ENCODE measurements at places on chromosomes 12 and 14.

GRCh38 chr14:52380294-52380693 lies 66.2 kb downstream of the PTGER2 start:
- DNase-seq, result no peak

DNA sequence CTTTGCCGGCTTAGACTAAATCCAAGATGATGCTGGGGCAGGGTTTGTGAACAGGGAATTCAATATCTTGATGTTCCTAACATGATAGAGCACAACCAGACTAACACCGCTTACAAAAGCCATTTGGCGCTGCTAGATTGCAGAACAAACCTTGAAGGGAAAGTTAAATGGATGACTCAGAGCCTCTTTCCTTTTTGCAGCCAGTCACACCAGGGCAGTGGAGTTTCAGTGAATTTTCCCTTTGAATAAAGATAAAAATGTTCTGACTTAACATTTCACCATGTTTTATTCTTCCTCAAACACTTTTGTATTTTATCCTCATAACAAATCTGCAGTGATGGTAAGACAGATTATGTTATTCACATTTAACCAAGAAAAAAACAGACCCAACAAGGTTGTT lies 47.3 kb downstream of the PDE6H start:
- DNase-seq, result no peak

GRCh38 chr14:59585891-59586554 lies 9.4 kb upstream of the CCDC175 start:
- no peak for DNase-seq

GRCh38 chr12:132264086-132265010 lies 65.0 kb downstream of the GALNT9 start:
- no peak for DNase-seq

- DNase-seq, result no peak
Observed at GRCh38 chr12:24049728-24050127, 100.3 kb upstream of the SOX5 start.

DNA sequence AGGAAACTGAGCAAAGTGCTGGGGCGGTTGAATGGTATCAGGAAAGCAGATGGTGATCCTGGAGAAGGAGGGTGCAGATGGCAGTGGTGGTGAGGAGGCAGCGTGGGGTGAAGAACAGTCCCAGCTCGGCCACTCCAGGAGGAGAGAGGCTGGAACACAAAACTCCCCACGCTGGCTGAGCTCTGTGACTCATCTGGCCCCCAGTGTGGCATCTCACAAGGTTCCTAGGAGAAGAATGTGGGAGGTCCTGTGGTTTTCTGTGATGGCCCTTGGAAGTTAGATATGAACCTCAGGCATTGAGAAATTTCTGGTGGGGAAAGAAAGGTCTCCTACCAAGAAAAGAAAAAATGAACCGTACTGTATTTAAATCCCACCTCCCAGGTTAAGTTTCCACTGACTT lies 8.0 kb upstream of the NRXN3 start:
- DNase-seq, result no peak

DNA sequence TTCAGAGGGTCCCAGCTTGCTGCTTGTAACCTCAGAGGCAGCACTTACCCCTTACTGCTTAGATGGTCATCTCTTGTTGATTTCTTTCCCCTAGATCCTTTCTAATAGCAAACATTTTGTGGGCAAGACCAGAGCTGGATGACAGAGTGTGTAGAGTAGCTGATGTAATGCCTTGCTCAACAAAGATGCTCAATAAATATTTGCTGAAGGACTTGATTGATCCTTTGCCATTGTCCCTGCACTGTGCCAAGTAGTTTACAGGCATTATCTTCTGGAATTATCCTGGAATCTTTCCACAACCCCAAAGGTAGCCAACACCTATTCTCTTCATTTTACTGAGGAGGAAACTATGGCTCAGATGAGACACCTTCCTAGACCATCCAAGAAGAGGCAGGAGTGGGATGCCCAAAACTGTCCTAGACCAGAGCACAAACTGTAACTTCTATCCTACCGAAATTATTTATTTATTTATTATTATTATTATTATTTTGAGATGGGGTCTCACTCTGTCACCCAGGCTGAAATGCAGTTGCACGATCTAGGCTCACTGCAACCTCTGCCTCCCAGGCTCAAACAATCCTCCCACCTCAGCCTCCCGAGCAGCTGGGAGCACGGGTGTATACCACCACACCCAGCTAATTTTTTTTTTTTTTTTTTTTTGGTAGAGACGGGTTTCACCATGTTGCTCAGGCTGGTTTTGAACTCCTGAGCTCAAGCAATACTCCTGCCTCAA lies 1.4 kb downstream of the MMAB start:
- no peak for DNase-seq

- DNase-seq, result no peak
Observed at GRCh38 chr12:103833095-103833775, 7.8 kb downstream of the NT5DC3 start.

GRCh38 chr14:64467566-64467965 lies 2.3 kb downstream of the AKAP5 start:
- DNase-seq, result no peak

DNA sequence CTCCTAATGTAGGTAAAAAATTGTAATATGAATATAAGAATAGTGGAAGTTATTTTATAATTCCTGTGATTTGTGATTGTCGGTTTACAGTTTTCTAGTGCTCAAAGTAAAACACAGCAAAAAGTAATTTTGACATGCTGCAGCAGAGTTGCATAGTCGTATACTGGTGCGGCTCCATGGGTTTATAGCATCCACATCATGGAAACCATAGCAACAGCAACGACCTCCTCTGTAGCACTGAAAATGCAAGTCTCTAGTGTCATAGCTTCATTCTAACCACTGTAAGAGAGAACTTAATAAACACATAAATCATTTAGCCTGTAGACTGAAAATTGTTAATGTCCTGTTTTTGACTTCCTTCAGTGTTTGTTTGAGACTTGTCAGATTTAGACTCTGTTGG lies 574.3 kb downstream of the KCNH5 start:
- DNase-seq, result no peak

DNA sequence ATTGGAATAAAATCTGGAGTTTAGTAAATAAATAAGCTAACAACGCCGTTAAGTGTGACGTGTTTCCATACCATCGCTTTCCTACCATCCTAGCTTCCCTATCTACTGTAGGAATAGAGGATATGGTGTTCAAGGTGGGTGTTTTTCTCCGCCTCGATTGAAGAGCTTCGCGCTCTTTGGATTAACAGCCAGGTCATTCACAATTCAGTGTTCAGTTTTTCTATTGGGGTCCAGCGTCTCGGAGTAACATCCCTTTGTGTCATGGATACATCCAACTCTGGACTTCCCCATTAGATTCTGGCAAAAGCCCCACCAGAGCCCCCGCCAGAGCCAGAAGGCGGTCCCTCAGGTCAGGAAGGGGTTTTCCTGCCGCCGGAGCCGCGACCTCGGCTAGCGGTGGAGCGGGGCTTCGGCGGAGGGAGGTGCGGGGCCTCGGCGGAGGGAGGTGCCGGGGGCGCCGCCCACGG lies 1.2 kb upstream of the SRGAP1 start:
- no peak for DNase-seq

- no peak for DNase-seq
Observed at GRCh38 chr12:11727133-11727664, 77.7 kb downstream of the ETV6 start.

GRCh38 chr14:72617391-72618031 lies 276.4 kb downstream of the DPF3 start:
- peak; percentile 19 for DNase-seq

GRCh38 chr12:26643532-26644315 lies 189.3 kb downstream of the ITPR2 start:
- peak; percentile 67 for DNase-seq

DNA sequence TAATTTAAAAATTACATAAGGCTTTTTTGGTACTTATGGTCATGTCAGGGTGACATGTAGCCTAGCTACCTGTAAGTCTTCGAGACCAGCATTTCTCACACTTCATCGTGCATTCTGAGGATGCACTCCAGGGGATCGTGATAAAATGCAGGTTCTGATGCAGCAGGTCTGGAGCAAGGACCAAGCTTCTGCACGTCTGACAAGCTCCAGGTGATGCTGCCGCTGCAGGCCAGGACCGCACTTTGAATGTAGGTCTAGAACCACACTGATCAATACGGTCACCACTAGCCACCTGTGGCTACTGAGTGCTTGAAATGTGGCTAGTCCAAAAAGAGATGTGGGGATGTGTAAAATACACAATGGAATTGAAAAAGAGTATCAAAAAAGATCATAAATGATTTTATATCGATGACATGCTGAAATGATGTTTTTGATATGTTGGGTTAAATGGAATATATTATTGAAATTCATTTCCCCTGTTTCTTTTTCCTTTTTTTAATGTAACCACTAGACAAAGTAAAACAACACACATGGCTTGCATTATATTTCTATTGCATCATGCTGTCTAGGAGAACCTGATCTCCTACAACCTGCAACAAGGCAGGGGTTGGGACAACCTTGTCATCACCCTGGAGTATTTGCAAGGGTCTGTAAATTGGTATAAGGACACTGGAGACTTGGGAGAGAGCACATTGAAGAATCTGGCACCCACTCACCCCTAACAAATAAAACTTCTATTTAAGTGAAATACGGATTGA lies 142.4 kb downstream of the DPF3 start:
- DNase-seq, result no peak

DNA sequence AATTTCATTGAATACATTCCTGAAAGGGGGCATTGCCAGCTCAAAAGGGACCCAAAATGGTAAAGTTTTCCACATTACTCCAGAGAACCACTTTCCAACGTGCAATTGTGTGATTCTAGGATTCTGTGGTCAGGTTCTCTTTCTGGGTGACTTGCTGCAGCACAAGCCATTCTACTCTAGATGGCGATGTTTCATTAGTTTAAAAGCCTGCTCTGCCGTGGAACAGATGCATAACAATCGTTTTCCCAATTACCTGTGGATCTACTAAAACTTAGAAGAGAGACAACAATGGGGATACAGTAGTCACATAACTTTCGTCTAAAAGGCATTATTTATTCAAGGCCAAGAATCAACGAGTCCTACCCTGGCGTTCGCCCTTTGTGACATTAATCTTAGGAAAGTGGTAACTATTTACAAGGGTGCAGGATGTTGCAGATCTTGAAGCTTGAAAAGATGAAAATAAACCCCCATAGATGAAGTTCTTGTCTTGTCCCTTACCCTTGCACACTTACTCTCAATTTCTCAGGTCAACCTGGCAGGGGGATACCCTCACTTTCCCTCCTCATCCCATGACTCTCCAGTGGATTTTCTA lies 400.9 kb downstream of the SNAPC1 start:
- DNase-seq, result peak; percentile 82
